ENCODE measurements at places on chromosomes 2 and 18. TPM values are rescaled to one million over a fixed set of nuclear protein-coding genes. Genes with fewer than 3 reads are reported as not detected.

UGT1A8 gene
- not detected for total RNA-seq

SCN2A gene
- 2.4 TPM for total RNA-seq

CFAP65 gene
- not detected for total RNA-seq

PCARE gene
- not detected for total RNA-seq

CNOT9 gene
- 36.4 TPM for total RNA-seq

RAB3GAP1 gene
- total RNA-seq, result 93.2 TPM

SP3 gene
- total RNA-seq, result 85.9 TPM

MYO5B gene
- total RNA-seq, result 0.06 TPM

MARCHF4 gene
- 2.1 TPM for total RNA-seq

KIF5C gene
- 0.13 TPM for total RNA-seq

POTEC gene
- total RNA-seq, result not detected

TCF23 gene
- total RNA-seq, result not detected

TSPYL6 gene
- total RNA-seq, result not detected

SERPINB13 gene
- total RNA-seq, result not detected

FHL2 gene
- 126 TPM for total RNA-seq

MAP3K19 gene
- total RNA-seq, result not detected

VWA3B gene
- not detected for total RNA-seq

MDH1B gene
- total RNA-seq, result 1.7 TPM

SFT2D3 gene
- total RNA-seq, result 4.4 TPM

ERCC3 gene
- total RNA-seq, result 42.9 TPM

CELF4 gene
- total RNA-seq, result under 0.01 TPM

IL1R1 gene
- 49.0 TPM for total RNA-seq
